Activated T-cell treated with anti-CD3 and anti-CD28 coated beads, Interleukin-2, amount 50 U/mL, for 48 hours (primary cell): ENCODE measurements at places on chromosomes 16 and 17.

DNA sequence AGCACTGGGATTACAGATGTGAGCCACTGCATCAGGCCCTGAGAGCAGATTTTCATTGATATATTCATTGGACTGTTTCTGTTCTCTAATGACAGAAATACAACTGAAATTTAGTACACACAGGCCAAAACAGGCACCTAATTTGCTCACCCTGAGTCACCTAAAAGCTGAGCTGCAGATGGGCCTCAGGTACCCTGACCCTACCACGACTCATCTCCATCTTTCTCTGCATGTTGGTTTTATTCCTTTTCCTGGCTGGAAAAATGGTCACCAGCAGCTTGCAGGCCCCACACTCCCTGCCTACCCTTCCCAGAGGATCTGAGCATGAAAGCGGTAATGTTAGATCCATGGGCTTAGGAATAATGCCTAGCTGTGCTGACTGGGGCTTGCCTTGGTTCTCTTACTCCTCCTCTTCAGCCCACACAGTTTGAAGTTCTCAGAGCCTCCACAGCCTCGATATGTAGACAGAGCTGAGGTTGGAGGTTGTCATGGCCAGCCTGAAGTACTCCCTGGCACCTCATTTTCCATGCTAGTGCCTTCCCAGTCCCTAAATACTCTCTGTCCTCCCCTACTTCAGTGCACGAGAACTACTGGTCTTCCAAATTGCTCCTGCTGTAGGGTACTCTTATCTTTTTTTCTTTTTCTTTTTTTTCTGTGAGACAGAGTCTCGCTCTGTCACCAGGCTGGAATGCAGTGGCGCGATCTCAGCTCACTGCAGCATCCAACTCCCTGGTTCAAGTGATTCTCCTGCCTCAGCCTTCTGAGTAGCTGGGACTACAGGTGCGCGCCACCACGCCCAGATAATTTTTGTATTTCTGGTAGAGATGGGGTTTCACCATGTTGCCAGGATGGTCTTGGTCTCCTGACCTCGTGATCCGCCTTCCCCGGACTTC lies 51.1 kb downstream of the CENPV start:
- DNase-seq, result no peak

DNA sequence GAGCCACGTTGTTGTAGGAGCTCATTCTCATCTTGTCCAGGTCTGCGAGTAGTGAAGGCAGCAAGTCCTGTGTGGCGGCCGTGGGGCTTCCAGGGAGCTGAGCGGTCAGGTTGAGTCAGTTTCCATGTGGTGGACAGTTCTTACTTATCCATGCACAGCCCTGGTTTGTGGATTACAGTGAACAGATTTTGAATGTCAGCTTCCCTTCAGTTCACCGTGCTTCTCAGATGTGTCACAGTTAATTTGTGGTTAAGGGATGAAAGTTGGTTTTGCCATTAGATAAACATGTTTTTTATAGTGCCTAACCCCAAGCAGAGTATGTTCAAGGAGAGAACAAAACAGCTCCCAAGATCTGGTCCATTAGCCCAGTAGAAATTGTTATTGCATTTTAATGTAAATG lies 103.1 kb downstream of the RPTOR start:
- no peak for DNase-seq

DNA sequence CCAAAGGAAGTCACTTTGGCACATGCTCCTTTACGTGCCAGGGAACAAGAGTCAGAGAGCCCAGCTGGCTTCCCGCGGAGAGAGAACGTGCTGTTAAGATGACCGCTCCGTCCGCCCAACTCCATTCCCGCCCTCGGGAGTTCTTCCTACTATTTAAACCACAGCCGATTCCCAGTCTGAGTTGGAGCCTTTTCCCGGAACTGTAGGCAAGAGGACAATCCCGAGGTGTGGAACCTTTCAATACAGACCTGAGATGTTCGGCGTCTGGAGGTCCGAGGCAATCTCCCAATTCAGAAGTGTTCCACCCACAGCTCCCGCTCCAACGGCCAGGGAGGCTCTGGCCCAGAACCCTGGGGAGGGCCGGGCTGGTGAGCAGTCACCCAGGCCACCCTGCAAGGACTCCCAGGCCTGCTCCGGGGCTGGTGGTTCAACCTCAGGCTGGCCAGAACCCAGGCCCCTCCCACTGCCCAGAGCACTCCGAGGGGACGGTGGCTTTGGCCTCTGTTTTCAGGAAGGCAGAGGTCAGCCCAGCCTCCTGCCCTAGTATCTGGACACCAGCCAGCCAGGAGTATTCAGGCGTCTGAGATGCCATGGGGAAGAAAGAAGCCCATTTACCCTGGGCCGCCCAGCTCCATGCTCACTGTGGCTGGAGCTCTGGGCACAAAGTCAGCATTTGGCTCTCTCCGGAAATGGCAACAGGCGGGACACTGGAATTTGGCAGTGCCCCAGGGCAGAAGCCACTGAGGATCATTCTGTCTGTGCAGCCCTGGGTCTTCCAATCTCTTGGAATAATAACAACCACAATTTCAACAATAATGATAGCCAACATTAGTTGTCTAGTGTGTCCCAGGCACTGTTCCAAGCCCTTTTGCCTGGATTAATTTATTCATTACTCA lies 21.4 kb downstream of the EMP2 start:
- no peak for DNase-seq

DNA sequence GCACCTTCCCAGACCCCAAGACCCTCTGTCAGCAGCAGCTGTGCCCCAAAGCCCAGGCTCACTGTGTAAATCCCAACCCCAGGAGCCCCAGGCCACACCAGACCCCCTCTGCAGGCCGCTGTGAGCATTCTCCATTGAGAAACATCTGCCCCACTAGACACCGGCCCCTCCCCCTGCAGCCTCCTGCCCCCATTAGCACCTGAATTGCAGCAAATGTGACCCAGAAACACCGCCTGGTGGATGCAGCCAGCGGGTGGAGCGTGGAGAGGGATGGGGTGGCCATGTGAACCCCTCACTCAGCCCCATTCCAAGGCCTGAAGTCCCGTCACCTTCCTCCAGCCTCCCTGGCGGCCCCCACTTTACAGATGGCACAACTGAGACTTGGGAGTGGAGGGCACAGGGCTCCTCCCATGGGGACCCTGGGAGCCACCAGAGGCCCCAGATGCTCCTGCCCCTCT lies 2.2 kb downstream of the UBALD1 start:
- DNase-seq, result peak; percentile 28

GRCh38 chr16:87976665-87977064 lies 25.4 kb downstream of the BANP start:
- DNase-seq, result no peak

GRCh38 chr17:12729086-12729485 lies 60.2 kb upstream of the ARHGAP44 start:
- no peak for DNase-seq

DNA sequence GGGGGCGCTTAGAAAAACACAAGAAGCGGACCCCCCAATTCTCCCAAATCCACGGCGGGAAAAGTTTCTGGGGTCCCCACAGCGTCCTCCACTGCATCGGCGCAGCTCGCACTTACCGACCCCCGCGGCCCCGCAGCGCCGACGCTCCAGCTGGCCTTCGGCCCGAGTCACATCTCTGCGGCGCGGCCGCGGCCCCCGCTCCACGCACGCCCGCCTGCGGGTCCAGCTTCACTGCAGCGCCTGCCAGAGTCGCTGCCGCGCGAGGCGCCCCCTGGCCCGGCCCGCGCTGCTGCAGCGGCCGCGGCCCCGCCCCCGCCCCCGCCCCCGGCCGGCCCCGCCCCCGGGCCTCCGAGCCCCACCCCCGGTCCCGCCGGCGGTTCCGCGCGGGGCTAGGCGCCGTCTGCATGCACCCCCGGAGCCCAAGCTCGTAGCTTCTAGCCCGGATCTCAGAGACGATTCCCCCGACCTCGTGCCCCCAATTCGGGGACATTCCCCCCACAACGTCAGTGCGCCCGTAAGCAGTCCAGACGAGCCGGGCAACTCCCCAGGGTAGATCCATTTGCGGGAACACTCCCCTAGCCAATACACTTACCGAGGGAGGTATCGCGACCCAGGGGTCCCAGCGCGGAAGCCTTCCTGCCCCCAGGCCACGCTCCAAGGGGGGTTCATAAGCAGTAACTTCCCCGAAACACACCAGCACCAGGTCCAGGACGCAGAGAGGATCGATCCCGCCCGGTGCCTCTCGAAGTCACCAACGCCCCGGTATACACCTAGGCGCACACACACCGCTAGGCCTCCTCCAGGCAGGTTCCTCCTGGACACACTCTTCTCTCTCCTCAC lies at the start of gene GPRC5B:
Gene GPRC5B, minus strand, starts transcription at position 238 of the 840 bp plus-strand sequence. CDS start 12,003 bp downstream, outside the sequence.
- DNase-seq, result peak; percentile 63

GRCh38 chr17:57186226-57187019 lies 69.9 kb upstream of the MSI2 start:
- DNase-seq, result no peak

- no peak for DNase-seq
Observed at GRCh38 chr17:42188749-42189650, 3.7 kb upstream of the HCRT start.

- DNase-seq, result no peak
Observed at GRCh38 chr17:65271296-65271695, 134.1 kb downstream of the RGS9 start.

DNA sequence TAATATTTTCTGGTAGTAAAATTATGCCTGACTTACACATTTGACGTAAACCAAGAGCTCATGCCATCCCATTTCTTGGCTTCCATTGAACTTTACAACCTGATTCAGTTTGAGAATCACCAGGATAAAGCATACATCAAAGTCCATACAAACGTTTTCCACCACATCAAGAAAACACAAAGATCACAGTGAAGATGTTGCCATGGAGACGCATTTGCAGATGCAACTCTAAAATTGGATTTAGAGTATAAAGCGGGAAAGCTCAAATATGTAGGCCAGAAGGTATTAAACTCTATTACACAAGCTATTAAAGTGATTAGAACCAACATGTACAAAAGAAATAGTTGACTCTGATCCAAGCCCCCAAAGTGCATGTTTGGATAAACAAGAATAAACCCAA lies 10.4 kb downstream of the C16orf46 start:
- DNase-seq, result no peak

GRCh38 chr17:64331931-64332493 lies 58.6 kb downstream of the PECAM1 start:
- DNase-seq, result no peak

DNA sequence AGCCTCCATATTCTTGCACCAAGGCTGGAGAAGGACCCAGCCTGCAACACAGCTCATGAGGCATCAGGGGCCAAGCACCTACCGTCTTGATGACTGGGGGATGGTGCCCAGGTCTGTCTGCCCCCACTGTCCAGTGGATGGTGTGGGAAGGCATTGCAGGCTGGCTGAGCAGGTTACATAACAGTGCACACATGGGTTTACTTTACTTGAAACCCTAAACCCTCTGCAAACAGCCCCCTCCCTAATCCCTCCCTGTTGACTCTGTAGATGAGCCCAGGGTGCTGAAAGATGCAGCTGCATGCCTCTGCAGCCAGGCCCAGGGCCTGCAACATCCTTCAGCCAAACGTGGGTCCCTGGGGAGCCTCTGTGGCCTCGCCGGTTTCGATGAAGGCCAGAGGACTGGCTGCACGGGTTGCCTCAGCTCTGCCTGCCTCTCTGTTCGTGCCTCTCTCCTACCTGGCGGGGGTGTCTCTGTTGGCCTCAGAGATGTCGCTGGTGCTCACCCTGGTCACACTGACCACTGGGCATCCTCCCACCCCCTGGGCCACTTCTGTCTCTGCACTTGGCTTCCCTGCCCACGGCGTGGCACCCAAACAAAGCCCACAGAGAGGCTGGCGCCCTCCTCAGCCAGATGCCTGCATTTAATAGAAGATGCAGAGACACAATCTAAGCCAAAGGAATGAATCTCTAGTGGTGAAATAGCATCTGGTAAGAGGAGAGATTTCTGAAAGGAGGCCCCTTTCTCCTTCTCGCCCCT lies 95.1 kb downstream of the METRNL start:
- DNase-seq, result peak; percentile 10

GRCh38 chr17:59154721-59155438 lies at the start of gene SKA2:
Gene SKA2, minus strand, starts transcription at chr17:59155186. Its CDS starts 23 bp downstream, at chr17:59155163.
- DNase-seq, result peak; percentile 98

DNA sequence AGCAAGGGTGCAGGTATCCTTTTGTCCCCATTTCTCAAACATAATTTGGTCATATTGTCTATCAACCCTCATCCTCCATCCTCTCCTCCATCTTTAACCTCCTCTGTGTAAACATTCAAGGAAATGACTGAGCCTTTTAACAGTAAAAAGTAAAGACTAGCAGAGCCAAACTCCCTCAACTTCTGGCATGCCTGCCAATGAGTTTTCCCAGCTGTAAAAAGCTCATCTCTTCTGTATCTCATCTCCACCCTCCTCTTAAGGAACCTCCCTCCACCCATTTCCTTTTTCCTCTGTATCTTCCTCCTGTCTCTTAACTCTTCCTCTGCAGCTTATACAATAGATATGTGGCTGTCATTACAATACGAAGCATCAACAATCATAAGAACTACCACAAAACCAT lies 76.9 kb upstream of the PSMD7 start:
- DNase-seq, result no peak

- DNase-seq, result no peak
Observed at GRCh38 chr17:81184555-81184954, 18.5 kb upstream of the AATK start.

- DNase-seq, result no peak
Observed at GRCh38 chr16:50520451-50521245, 27.5 kb upstream of the NKD1 start.

DNA sequence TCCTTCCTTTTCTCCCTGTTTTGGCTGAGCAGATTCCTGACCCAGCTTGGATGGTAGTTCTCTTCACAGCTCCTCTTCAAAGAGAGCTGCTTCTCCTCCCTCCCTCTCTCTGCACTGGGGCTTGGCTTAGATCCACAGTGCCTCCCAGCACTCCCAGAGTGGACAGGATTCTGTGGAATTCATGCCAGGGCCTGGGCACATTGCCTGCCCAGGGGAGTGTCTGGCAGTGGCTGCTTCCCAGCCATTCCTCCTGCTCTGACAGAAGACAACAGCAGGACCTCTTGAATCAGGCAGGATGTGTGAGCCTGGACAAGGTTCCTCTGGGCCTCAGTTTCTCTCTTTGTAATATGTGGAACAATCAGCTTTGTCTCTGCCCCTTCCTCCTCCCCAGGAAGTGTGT lies 4.5 kb upstream of the MMP28 start:
- no peak for DNase-seq

- no peak for DNase-seq
Observed at GRCh38 chr17:1933875-1934715, 91.0 kb downstream of the RTN4RL1 start.

DNA sequence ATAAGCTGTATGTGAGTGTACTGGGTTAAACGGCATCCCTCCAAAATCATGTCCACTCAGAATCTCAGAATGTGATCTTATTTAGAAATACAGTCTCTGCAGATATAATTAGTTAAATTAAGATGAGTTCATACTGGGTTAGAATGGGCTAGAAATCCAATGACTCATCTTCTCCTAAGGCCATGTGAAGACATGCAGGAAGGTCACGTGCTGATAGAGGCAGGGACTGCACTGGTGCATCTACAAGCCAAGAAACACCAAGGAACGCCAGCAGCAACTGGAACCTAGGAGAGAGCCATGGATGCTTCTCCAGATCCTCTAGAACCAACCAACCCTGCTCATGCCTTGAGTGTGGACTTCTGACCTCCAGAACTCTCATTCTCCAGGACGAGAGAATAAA lies 241.0 kb downstream of the XYLT1 start:
- no peak for DNase-seq

- DNase-seq, result no peak
Observed at GRCh38 chr17:8091033-8091687, 3.6 kb upstream of the ALOX12B start.

GRCh38 chr16:53636978-53637377 lies 66.7 kb downstream of the RPGRIP1L start:
- DNase-seq, result no peak
